ENCODE measurements at places on chromosomes 7 and 10.

GRCh38 chr10:34351161-34351560, 463.9 kb downstream of the PARD3 start:
- DNase-seq: no peak

GRCh38 chr10:102648889-102649796, 4.9 kb downstream of the TRIM8 start:
- DNase-seq: peak; percentile 62

- no peak for DNase-seq
These were observed 212.5 kb upstream of the SH2B2 start for GRCh38 chr7:102073931-102074880.

- DNase-seq: no peak
These were observed 3.9 kb upstream of the SAR1A start for GRCh38 chr10:70174058-70174741.

DNA sequence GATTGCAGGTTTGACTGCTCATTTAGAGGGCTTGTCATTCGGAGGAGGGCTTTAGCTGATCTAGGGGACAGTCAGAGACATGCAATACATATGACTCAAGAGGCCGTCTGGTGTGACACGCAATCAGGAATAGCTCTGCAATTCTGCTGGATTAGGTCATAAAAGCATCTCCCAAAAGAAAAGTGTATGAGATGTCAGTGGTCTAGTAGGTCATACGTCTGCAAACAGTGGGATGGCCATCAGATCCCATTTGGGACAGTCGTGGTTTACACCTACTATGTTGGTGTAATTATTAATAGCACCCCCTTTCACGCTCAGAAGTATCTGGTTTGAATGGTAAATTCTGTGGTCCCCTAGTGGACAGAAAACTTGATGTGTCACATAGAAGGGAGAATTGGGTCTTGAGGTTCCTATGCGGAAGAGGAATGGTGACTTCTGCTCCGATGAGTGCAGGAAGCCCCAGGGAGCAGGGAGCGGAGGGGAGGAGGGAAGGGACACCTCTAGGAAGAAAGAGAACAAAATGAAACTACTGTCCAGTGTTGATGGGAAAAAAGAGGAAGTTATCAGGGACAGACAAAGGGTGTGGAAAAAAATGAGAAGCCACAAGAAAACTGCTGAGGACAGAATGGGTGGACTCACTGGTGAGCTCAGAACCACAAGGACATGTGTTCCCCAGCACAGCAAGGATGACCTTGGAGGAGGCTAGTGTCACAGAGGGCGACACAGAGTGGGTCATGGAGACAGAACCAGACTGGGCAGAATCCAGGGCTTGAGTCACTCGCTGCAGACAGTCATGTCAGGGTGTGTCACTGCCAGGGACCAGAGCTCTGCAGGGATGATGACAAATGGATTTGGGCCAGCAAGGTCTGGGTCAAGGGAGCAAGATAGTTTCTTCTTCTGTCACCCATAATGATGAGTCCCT, 59.9 kb downstream of the MAP3K8 start:
- DNase-seq: no peak

- DNase-seq: no peak
These were observed 866.4 kb downstream of the LRMDA start for GRCh38 chr10:76297780-76298281.

- DNase-seq: no peak
These were observed 18.5 kb downstream of the ESYT2 start for GRCh38 chr7:158810846-158811245.

DNA sequence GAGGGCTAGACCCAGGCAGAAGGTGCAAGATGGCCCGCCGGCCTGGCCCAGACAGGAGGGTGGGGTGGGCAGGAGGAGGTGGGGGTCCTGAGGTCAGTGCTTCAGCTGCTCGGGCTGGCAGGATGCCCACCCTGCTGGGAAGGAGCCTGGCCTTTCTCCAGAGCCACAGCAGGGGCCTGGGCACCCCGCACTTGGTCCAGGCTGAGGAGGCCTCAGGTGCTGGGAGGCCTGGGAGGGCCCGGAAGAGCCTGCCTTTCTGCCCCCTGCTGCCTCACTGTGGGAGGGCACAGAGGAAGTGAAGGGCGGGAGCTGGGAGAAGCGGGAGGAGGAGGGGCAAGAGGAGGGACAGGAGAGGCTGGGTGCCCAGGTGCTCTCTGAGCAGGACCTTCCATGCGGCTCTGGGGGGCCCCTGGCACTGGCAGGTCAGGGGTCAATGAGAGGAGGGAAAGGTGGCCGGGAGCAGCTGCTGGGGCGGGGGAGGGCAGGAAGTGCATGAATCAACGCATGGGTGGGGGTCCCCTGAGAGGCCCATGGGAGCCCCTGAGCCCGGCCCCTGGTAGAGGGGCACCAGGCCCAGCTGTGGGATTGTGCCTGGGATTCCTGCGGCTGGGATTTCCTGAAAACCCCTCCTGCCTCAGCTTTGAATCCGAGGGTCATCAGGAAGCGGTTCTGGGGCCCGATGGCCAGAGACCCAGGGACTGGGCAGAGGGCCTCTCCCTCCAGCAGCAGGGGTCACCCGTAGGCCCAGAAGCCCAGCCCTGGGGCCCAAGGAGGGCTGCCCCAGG, 49.9 kb downstream of the PWWP2B start:
- DNase-seq: no peak

GRCh38 chr7:494906-495305, 24.7 kb downstream of the PDGFA start:
- no peak for DNase-seq

- DNase-seq: no peak
These were observed 58.3 kb upstream of the GJD4 start for GRCh38 chr10:35546824-35547225.

DNA sequence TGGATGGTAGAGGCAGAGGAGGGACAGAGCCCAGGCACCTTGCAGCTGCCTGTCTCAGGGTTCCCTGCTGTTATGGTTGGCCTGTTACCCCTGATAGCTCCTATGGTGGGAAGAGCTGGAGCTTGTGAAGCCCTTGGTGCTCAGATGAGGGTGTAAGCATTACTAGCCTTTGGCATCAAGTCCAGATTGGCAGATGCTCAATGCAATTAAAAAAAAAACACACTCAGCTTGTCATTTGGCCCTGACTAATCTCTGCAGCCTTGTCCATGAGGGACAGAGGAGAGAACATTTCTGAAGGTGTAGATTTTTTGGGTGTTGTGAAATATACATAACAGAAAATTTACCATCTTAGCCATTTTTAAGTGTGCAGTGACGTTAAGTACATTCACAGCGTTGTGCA, 86.3 kb downstream of the PLPP4 start:
- DNase-seq: no peak

GRCh38 chr7:46616636-46617035, 695.6 kb upstream of the IGFBP3 start:
- no peak for DNase-seq

DNA sequence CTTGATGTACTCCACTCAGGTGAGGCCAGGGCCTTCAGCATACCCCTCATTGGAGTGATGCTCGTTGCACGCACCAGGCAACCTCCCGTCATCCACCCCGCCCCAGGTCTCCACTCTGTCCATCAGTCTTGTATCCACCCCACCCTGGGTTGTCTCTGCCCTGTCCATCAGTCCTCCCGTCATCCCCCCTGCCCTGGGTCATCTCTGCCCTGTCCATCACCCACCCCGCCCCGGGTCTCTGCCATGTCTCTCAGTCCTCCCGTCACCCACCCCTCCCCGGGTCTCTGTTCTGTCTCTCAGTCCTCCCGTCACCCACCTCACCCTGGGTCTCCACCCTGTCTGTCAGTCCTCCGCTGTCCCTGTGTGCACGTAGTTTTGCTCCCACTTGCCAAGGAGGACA, 59.9 kb downstream of the WDR37 start:
- DNase-seq: no peak

DNA sequence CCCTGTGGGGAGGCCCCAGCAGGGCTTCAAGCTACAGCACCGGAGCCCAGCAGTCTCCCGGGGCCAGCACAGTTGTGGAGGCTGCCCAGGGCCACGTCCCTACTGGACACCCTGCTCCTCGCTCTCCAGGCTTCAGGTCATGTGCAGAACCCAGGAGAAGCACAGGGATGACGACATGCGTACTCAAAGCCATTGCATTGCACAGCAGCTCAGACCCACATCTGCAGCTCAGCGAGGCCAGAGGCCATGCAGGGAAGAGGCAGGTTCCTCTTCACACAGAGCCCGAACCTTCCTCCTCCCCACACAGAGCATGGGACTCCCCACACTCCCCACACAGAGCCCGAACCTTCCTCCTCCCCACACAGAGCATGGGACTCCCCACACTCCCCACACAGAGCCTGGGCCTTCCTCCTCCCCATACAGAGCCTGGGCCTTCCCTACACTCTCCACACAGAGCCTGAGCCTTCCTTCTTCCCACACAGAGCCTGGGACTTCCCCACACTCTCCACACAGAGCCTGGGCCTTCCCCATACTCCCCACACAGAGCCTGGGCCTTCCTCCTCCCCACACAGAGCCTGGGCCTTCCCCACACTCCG, 12.3 kb downstream of the CFAP46 start:
- no peak for DNase-seq

DNA sequence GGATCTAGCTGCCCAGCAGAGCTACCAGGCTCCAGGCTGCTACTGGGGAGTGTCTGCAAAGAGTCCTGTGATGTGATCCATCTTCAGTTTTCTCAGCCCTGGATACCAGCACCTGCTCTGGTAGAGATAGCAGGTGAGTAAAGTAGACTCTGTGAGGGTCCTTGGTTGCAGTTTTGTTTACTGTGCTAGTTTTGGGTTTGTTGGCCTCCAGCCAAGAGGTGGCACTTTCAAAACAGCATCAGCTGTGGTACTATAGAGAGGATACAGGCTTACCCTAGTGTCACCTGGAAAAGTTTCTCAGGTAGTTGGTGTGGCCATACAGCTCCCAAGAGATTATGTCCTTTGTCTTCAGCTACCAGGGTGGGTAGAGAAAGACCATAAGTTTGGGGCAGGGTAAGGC, 56.3 kb downstream of the MTERF1 start:
- DNase-seq: no peak

- no peak for DNase-seq
These were observed 262.8 kb upstream of the KLF14 start for GRCh38 chr7:130996833-130997231.

GRCh38 chr10:81215498-81215897, 659.5 kb upstream of the NRG3 start:
- no peak for DNase-seq

DNA sequence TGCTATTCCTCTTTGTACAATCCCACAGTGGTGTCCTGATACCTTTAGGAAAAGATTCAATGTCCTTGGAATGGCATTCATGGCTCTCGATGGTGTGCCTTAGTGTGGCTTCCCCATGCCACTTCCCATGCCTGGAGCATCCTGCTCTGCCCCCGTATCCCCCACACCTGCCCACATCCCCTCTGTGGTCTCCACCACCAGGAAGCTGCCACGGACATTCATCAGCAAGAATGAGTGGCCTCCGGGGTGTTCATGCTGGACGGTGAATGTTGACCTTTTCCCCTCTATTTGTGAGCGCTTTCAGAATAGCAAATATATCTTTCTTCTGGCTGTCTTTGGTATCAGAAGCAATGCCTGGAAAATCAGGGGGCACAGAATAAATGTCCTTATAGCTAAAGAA, 262.0 kb upstream of the NRP1 start:
- no peak for DNase-seq

- DNase-seq: no peak
These were observed 260.6 kb downstream of the KCNMA1 start for GRCh38 chr10:77377034-77377433.

DNA sequence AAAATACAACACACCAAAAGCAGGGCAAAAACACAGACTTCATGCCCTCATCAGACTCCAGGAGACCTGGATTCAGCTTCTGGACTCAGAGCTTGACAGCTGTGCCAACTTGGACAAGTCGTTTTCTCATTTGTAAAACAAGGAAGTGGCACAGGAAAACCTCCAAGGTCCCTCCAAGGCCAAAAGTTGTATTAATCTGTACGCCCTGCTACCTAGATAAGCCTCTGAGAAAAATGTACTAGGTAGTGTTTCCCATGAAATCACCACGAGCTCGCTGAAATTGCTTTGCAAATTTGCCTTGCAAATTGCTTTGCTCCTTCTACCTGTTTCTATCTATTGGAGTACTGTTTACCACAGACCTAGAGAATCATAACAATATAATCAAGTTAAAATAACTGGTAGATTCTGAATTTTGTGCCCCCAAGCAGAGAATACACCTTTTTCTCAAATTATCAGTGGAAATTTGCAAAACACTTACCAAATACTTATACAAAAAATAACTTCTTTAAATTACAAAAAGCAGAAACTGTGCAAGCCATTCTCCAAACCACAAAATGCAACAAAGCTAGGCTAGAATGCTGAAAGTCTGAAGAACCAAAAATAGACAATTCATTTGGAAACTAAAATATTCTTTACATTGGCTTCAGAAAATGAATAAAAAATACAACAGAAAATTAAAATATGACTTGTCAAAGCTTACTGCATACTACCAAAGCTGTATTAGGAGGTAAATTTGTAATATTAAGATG, 158.1 kb upstream of the CHST15 start:
- DNase-seq: no peak

- DNase-seq: no peak
These were observed 51.5 kb downstream of the CHST15 start for GRCh38 chr10:124041675-124042445.

DNA sequence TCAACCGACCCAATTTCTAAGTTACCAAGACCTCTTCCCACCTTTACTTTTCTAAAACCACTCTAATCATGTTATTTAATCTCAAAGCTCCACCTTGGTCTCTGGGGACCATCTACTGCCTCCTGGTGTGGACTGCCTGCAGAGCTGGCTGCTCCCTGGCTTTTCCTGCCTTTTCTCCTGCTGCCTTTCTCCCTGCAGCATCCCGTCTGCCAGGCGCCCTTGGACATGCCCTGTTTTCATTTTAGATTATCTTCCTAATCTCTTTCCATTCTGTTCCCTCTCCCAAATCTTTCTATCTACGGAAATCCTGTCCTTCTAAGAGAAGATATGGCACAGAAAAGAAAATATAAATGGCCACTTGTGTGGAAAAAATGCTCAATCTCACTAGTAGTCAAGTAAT, 23.1 kb downstream of the TCAF1 start:
- no peak for DNase-seq

- no peak for DNase-seq
These were observed 357.1 kb upstream of the AOAH start for GRCh38 chr7:37081436-37081835.

- no peak for DNase-seq
These were observed 605.5 kb downstream of the XPNPEP1 start for GRCh38 chr10:109317746-109318366.

- no peak for DNase-seq
These were observed 939.6 kb upstream of the C7orf33 start for GRCh38 chr7:147650991-147651390.

- no peak for DNase-seq
These were observed 126.9 kb downstream of the CNNM2 start for GRCh38 chr10:103044942-103045489.

DNA sequence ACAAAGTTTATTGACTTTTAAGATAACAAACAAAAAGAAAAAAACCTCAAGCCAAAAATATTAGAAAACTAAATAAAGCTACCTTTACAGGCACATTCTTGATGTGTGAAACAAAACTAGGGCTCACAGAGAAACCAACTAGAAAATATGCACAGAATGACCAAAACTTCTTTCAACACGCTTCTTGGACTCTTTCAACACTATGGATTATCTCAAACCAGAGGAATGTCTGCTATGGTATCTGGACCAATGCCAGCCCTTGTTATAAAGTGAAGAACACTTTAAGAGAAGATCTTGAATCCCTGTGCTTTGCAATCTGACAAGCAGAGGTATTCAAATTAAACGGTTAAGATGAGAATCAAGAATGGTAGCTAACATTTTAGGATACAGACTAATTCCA, 76.6 kb downstream of the DNAJC1 start:
- DNase-seq: no peak
